ENCODE measurements at places on chromosomes 6 and 20. TPM values are rescaled to one million over a fixed set of nuclear protein-coding genes. Genes with fewer than 3 reads are reported as not detected.

Gene FHL5
- 1.5 TPM for polyA plus RNA-seq

Gene SIRPD
- not detected for polyA plus RNA-seq

Gene C6orf52
- polyA plus RNA-seq = 0.15 TPM

Gene NNAT
- 1.1 TPM for polyA plus RNA-seq

Gene UST
- 1.1 TPM for polyA plus RNA-seq

Gene MATN4
- polyA plus RNA-seq = not detected

Gene PPP1R3G
- 5.4 TPM for polyA plus RNA-seq

All from heart left ventricle (tissue), 16 donors.